Fibroblast of the aortic adventitia (primary cell): ENCODE measurements at places on chromosomes 1 and 21. TPM values are rescaled to one million over a fixed set of nuclear protein-coding genes. Genes with fewer than 3 reads are reported as not detected.

Gene OLIG1
- total RNA-seq, result not detected in 2 replicates

Gene PADI6
- not detected in 2 replicates for total RNA-seq

- no peak for DNase-seq
Measured at GRCh38 chr1:168472223-168472622, 71.6 kb downstream of the XCL2 start.

Gene SDC3
- total RNA-seq, result 26.8 and 47.5 TPM in 2 replicates

DNA sequence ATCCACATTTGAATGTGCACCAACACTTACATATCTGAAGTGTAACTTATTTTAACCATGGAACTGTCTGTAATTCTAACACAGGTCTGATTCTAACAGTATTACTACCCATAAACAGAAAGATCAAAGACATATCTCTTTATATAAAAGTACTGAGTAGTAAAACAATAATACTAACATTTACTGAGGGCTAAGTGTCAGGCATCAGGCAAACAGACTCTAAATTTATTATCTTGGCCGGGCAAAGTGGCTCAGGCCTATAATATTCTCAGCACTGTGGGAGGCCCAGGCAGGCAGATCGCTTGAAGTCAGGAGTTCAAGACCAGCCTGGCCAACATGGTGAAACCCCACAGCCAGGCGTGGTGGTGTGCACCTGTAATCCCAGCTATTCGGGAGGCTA lies 85.9 kb downstream of the JAK1 start:
- DNase-seq, result no peak

Gene SH2D2A
- total RNA-seq, result not detected in 2 replicates

Gene TNNT2
- total RNA-seq, result 0.09 TPM in 1 of 2 replicates, not detected in the other

Gene KPNA6
- total RNA-seq, result 42.4 and 56.2 TPM in 2 replicates

DNA sequence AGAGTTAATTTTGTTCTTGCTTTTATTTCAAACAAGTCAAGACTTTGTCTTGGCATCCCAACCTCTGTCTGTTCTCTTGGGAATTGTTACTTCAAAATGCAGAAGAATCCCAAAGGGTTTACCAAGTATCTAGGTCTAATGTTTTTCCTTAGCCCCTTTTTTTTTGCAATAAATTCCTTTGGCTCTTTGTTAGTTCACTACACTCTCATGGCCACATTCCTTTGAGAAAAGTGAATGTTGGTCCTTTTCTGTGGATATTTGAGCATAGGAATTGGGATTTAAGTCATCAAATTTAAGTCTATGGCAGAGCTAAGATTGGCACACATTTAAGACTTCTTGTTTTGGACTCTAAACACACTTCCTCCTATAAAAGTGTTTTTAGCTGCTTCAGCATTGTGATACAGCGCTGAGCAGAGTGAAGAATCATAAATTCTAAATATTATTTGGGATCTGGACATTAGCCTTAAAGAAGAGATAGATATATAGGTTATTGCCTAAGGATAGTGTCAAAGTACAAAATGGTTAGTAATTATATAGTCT lies 1.9 kb downstream of the BTF3L4 start:
- peak; percentile 23 for DNase-seq

GRCh38 chr1:32755810-32756159 lies 53.2 kb upstream of the SYNC start:
- DNase-seq, result no peak

- DNase-seq, result no peak
Measured at GRCh38 chr1:47774986-47775834, 222.0 kb downstream of the TRABD2B start.

- no peak for DNase-seq
Measured at GRCh38 chr21:31107176-31107785, 69.0 kb upstream of the KRTAP19-8 start.

- DNase-seq, result no peak
Measured at GRCh38 chr1:221778125-221778524, 36.2 kb upstream of the DUSP10 start.

- no peak for DNase-seq
Measured at GRCh38 chr1:187396929-187397796, 568.4 kb downstream of the PLA2G4A start.

Gene CIART
- 9.8 and 26.8 TPM in 2 replicates for total RNA-seq

- no peak for DNase-seq
Measured at GRCh38 chr1:26169198-26169554, 413 bp upstream of the C1orf232 start.

Gene REN
- total RNA-seq, result not detected in 2 replicates

Gene NKAIN1
- 0.36 TPM in 1 of 2 replicates, not detected in the other for total RNA-seq

DNA sequence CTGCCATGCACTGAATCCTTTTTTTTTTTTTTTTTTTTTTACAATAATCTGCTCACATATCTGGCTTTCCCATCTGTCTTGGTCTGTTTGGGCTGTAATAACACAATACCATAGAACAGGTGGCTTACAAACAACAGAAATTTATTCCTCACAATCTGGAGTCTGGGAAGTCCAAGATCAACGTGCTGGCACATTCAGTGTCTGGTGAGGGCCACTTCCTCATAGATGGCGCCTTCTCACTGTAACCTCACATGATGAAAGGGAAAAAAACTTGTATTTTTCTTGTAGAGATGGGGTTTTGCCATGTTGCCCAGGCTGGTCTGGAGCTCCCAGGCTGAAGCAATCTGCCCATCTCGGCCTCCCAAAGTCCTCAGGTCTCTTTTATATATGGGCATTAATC lies 13.0 kb upstream of the PARP1 start:
- no peak for DNase-seq

- DNase-seq, result peak; percentile 42
Measured at GRCh38 chr1:85146972-85147359, 53.9 kb downstream of the SYDE2 start.

DNA sequence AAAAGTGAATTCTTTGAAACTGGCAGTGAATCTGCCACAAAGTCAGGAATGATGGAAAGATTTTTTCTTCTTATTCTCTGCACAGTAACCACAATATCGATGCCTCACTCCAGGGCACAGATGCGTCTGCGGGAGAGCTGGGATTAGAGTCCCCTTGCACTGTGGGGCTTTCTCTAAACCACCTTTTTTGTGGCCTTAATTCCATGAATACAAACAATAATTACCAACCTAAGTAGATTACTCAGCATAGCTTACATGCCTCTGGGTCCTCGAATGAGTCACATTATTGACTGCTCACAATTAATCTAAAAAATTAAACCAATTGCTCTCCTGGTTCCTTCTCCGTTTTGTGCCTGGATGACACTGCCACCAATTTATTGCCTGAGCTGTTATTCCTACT lies 125.8 kb downstream of the KAZN start:
- DNase-seq, result no peak

Gene G0S2
- 23.0 and 146 TPM in 2 replicates for total RNA-seq

GRCh38 chr21:45858180-45858579 lies 123.4 kb upstream of the COL6A1 start:
- DNase-seq, result no peak

- DNase-seq, result no peak
Measured at GRCh38 chr1:166029196-166029945, 137.4 kb downstream of the FAM78B start.
